ENCODE measurements at places on chromosomes 7 and 10. TPM values are rescaled to one million over a fixed set of nuclear protein-coding genes. Genes with fewer than 3 reads are reported as not detected.
A peak's percentile ranks its signal among the peaks of the same experiment; 100 is the strongest.

DNA sequence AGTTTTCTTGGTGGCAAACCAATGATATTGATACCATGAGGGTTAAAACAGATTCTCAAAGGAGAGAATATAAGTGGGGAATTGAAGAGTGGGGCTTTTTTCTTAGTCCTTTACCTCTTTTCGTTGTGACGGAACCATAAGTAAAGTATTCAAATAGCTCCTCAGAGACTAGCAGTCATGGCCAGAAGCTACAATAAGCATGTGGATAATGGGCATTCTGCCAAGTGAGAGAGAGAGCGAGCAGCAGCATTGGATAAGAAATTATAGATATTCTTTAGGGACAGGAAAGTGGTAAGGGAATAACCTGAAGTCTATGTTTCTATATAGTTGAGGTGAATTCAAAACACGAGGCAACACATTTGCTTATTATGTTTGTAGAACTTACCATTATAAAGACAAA is 235.1 kb downstream of the SEMA3E start:
- H3K4me3 ChIP-seq: no peak overlapping the region
- H3K4me1 ChIP-seq: no peaks in the 10 kb centered on the region
- H3K27ac ChIP-seq: no peak overlapping the region
- H3K27me3 ChIP-seq: no peaks in the 10 kb centered on the region
- no peak for DNase-seq

ARPC1B gene
- 205 TPM for total RNA-seq

DNA sequence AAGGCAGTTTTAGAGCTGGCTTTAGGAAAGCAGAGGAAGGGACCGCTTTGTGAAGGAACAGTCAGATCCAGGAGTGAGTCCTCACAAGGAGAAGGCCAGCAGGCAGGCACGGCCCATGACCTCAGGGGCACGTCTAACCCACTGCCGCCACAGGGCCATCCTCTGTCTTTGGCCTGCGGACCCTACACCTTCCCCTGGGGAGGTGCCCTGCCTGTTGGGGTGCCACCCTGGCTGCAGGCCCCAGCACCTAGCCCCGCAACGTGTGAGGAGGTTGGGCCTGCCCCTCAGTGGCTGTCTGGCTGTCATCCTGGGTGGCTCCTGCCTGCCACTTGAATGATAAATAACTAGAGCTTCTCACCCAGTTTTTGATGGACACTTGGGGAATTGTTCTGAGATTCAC is 31.0 kb upstream of the TRIM8 start:
- no peaks in the 10 kb centered on the region for H3K27me3 ChIP-seq
- H3K4me1 ChIP-seq: peaks cover 37% of the 10 kb centered on the region
- peak overlapping the region; percentile 81 for H3K27ac ChIP-seq
- DNase-seq: no peak

COL17A1 gene
- total RNA-seq: not detected

SPDYE2 gene
- 0.39 TPM for total RNA-seq

GRCh38 chr10:73873838-73874215 is 528 bp downstream of the CAMK2G start:
- H3K4me1 ChIP-seq: peaks cover 53% of the 10 kb centered on the region
- no peaks in the 10 kb centered on the region for H3K27me3 ChIP-seq
- H3K36me3 ChIP-seq: peaks cover 15% of the 10 kb centered on the region
- no peak overlapping the region for H3K4me3 ChIP-seq

GRCh38 chr10:79089632-79090031 is 20.9 kb downstream of the ZMIZ1 start:
- H3K4me1 ChIP-seq: no peaks in the 10 kb centered on the region
- no peak for DNase-seq
- H3K4me3 ChIP-seq: no peak overlapping the region
- no peaks in the 10 kb centered on the region for H3K27me3 ChIP-seq
- H3K27ac ChIP-seq: no peak overlapping the region

DNA sequence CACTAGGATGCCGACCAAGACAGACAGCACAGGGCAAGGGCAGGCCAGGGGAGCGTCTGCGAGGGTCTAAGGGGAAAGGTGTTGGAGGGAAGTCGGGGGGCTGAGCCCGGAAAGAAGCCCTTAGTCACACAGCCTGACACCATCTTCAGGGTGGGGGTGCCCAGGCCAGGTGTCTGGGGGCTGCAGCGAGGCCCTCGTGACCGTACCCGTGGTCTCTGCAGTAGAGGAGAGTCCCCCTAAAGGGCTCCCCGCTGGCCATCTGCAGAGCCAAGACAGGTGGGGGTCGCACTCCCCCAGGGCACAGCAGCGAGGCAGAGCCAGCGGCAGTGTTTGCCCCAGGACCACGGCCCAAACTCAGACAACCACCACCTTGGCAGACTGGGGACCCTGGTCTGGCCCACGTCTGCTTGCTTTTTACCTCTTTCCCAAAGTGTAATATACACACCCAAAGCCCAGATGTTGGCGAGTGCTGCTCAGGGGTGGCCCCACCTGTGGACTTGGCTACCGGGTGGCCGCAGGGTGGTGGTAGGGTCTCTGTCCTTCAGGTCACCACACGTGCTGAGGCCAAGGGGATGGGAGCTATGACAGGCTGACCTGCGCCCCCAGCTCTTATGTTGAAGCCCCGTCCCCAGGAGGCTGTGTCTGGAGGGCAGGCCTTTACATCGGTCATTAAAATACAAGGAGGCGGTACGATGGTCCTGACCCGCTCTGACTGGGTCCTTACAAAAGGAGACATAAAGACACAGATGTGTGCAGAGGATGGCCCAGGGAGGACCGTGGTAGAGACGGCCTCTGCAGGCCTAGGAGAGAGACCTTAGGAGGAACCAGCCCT is 107.4 kb downstream of the DNAJB6 start:
- no peak for DNase-seq
- H3K36me3 ChIP-seq: no peaks in the 10 kb centered on the region
- no peaks in the 10 kb centered on the region for H3K4me1 ChIP-seq
- H3K27ac ChIP-seq: no peak overlapping the region

DNA sequence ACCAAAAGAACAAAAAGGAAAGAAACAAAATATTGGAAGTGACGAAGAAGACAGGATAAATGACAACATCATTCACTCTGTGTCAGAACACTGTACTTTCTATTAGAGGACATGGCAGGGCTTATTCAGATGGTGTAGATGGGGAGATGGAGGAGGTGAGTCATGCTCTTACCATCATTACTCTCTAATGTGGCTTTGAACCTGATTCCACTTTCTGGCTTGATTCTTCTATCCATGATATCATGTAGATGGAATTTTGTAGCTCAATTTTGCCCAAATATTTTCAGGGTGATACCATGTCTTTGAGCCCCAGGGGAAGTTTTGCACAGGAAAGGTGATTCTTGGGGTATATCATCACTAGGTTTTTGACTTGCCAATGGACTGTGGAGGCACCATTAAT is 91.7 kb downstream of the CFAP58 start:
- H3K36me3 ChIP-seq: no peaks in the 10 kb centered on the region
- no peaks in the 10 kb centered on the region for H3K4me1 ChIP-seq
- no peak for DNase-seq

PON1 gene
- not detected for total RNA-seq

CRHR2 gene
- not detected for total RNA-seq

DNA sequence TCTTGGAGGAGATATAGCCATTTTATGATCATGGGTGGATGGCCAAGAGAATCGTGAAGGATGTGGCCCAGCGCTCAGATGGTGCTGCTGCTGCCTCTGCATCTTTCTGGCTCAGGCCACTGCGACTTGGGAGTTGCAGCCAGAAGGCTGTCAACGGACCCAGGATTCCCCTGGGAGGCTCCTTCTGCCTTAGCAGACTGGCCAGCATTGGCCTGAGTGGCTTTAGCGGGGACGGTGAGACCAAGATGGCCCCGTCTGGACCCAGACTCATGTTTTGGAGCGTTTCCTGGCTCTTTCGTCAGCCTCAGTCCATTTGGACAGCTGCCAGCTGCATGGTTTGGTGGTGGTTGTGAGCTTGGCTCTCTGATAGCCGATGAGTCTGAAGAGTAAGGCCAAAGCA is 97.2 kb downstream of the GALNT17 start:
- no peaks in the 10 kb centered on the region for H3K36me3 ChIP-seq
- DNase-seq: no peak
- H3K4me3 ChIP-seq: no peak overlapping the region
- H3K27me3 ChIP-seq: no peaks in the 10 kb centered on the region

CLRN3 gene
- total RNA-seq: not detected

DNA sequence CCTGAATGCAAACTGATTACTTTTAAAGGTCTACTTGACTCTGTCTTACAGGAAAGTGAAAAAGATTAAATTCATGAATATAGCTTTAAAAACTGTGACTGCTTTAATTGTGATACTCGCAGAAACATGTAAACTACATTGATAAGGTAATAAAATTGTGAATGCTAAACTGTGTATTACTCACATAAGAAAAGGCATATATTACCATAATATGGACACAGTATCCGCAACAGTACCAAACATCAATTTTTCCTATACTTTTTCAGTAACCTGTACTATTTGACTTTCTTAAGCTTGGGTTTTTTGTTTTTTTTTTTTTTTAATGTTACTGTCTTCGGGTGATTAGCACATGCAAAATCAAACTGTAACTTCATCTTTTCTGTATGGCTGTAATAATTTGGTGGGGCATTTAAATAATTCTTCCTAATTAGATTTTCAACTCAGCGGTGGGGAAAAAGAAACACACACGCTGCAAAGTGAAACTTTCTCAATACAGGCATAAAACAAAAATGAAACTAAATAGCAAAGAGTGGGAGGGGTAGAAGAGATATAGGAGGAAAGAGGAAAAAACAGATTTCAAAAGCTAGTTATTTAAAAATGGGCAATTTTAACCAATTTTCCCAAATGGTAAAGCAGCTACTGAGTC is 23.2 kb downstream of the NT5C3A start:
- DNase-seq: peak; percentile 51
- H3K4me3 ChIP-seq: peak overlapping the region; percentile 94
- H3K4me1 ChIP-seq: peaks cover 43% of the 10 kb centered on the region
- H3K27me3 ChIP-seq: no peaks in the 10 kb centered on the region
- H3K36me3 ChIP-seq: no peaks in the 10 kb centered on the region

DNA sequence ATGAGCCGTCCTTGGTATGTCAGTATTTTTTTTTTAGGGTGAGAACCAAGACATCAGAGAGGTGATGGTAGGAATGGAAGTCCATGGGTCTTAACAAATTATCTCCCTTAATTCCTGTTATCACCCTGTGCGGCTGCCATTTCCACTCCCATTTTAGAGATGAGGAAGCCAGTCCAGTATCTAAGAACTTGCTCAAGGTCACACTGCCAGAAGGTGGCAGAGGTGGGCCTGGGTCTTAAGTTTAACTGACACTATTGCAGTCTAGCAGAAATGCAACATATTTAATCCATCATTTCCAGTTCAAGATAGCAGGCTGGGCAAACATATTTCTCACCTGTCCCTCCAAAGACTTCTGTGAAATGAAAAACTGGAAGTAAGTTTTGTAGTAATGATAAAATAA is 108.3 kb downstream of the GLI3 start:
- no peak overlapping the region for H3K27ac ChIP-seq
- H3K36me3 ChIP-seq: no peaks in the 10 kb centered on the region
- no peaks in the 10 kb centered on the region for H3K27me3 ChIP-seq
- H3K4me1 ChIP-seq: no peaks in the 10 kb centered on the region
- no peak overlapping the region for H3K4me3 ChIP-seq

DNA sequence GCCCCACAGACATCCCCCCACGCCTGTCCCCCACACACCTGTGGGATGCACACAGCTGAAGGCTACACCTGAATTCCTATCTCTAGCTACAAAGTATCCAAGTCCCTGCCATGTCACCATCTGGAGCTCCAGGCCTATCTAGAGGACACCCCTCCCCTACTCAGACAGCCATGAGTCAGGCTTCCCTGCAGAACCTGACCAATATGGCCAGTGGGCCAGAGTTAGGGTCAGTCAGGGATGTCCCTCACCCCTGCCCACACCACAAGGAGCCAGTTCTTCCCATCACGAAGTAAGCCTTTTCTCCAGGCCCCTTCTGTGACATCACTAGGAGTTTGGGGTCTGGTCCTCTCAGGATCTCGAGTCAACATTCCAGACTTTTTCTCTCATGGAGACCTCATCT is 10.6 kb upstream of the SLC18A3 start:
- no peak for DNase-seq
- no peaks in the 10 kb centered on the region for H3K4me1 ChIP-seq
- no peaks in the 10 kb centered on the region for H3K36me3 ChIP-seq
- no peaks in the 10 kb centered on the region for H3K27me3 ChIP-seq

- DNase-seq: no peak
- H3K4me3 ChIP-seq: no peak overlapping the region
- no peaks in the 10 kb centered on the region for H3K4me1 ChIP-seq
- no peaks in the 10 kb centered on the region for H3K27me3 ChIP-seq
These were observed 281.2 kb upstream of the VSTM2A start for GRCh38 chr7:54260941-54261371.

GRCh38 chr10:69856601-69857166 is 55.0 kb downstream of the COL13A1 start:
- no peaks in the 10 kb centered on the region for H3K36me3 ChIP-seq
- H3K27me3 ChIP-seq: no peaks in the 10 kb centered on the region
- no peak overlapping the region for H3K4me3 ChIP-seq
- no peak for DNase-seq
- no peak overlapping the region for H3K27ac ChIP-seq
- H3K4me1 ChIP-seq: no peaks in the 10 kb centered on the region

SFRP5 gene
- total RNA-seq: not detected

PHKG1 gene
- 8.2 TPM for total RNA-seq

GRCh38 chr7:151549083-151549482 is 29.4 kb upstream of the RHEB start:
- DNase-seq: no peak
- no peaks in the 10 kb centered on the region for H3K36me3 ChIP-seq
- H3K27ac ChIP-seq: no peak overlapping the region
- no peaks in the 10 kb centered on the region for H3K27me3 ChIP-seq
- no peak overlapping the region for H3K4me3 ChIP-seq

DNA sequence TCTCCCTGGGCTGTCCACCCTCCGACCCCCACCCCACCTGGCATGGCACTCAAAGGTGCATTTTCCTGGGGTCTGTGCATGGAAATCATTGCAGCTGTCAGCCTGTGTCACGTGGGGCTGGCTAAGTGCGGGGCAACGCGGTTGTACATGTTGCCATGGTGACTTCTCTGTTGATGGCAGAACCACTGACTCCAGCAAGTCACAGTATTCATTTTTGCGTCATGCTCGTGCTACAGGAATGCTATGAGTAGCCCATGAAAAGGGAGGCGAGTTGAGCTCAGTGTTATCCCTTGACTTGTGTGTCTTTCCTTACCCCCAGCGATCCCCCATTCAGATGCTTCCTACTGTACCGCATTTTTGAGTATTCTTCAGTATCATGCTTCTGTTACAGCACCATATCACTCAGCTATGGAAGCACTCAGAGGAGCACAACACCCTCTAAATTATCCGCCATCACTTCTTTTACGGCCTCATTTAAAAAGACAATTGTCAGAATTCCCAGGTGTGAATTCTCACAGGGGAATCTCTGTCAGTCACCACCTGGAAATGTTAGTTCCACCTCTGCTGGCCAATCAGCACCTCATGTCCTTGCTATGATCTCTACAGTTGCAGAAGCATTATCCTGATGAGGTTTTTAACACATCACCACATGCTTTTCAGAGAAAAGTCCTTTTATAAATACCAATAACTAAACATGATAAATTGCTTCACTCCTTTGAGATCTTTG is 194.4 kb upstream of the C7orf33 start:
- H3K27me3 ChIP-seq: peaks cover 9% of the 10 kb centered on the region
- no peak for DNase-seq
- H3K27ac ChIP-seq: no peak overlapping the region

GPAM gene
- total RNA-seq: 4.2 TPM

CCDC6 gene
- total RNA-seq: 24.8 TPM

GRCh38 chr7:158355456-158356065 is 232.1 kb downstream of the PTPRN2 start:
- DNase-seq: no peak
- H3K4me3 ChIP-seq: no peak overlapping the region
- no peaks in the 10 kb centered on the region for H3K27me3 ChIP-seq
- no peaks in the 10 kb centered on the region for H3K36me3 ChIP-seq

PNLIPRP1 gene
- not detected for total RNA-seq

- H3K36me3 ChIP-seq: no peaks in the 10 kb centered on the region
- no peak overlapping the region for H3K27ac ChIP-seq
- no peaks in the 10 kb centered on the region for H3K4me1 ChIP-seq
- DNase-seq: no peak
- no peaks in the 10 kb centered on the region for H3K27me3 ChIP-seq
These were observed 181.1 kb downstream of the TNS3 start for GRCh38 chr7:47400741-47401206.
